ENCODE measurements at places on chromosomes 4 and X.

DNA sequence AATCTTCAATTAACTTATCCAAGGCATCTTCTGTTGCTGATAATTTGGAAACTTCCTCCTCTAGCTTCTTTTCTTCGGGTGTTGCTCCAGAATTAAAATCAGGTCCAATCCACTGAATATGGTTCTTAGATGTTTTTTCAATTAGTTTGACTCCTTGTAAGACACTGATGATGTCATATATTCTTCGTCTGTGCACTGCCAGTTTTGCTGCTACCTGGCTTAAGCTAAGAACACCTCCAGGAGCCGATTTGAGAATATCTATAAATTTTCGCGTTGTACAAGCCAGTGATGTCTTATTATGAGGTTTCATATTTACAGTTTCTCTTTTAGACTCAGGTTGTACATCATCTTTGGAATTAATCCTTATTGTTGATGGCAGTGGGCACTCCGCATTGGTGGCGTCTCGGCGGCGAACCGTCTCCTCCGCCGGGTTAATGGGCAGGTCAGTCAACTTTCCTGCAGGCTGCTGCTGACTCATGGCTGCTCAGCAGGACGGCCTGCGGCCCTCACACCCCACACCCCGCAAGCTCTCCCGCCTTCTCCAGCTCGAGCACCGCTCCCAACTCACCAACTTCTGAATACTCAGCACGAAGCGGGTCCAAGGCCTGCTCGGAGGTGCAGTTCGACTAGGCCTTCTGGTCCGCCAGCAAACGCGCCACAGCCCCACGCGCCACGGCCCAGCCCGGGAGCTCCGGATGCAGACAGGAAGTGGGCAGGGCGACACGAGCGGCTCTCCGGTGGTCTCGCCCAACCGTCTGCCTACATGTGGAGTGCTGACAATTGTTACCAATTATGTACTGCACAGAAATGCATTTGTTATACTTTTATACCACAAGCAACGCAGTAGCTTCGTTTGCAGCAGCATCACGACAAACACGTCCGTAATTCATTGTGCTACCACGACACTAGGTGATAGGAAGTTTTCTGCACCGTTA is 49.2 kb upstream of the FHL1 start:
- DNase-seq: no peak

DNA sequence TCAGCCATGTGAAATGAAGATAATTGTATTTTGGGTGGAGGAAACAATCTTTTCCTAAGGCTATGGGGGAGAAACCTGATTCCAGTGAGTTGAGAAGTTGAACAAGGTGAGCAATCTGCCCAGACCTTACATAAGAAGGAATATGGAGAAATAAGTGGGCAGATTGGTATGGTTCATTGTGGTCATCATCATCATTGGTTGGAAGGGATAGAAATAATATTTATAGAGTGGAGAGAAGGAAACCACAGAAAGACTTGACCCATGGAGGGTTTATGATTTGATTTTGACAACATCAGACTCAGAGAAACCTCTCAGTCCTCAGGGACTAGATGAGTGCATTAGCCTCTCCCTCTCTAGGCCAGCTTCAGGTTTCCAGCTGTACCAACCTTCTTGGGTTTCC is 177.9 kb upstream of the NEIL3 start:
- no peak for DNase-seq

DNA sequence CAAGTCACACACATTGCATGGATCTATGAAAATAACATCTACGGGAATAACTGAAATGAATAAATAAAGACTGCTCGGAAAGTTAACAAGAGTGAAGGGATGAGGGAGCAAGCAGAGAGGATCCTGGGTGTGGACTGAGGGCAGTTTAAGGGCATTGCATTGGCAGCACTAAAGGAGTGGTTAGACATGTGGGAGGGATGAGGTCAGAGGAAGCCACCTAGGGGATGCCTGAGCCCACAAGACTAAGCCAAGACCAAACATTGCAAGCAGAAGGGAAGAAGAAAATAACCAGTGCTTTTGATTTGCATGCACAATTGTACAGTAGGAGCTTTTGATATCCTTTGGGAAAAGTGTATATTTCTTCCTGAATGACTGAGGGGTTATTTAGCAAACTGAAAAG is 106.1 kb downstream of the MSL3 start:
- DNase-seq: peak; percentile 26

DNA sequence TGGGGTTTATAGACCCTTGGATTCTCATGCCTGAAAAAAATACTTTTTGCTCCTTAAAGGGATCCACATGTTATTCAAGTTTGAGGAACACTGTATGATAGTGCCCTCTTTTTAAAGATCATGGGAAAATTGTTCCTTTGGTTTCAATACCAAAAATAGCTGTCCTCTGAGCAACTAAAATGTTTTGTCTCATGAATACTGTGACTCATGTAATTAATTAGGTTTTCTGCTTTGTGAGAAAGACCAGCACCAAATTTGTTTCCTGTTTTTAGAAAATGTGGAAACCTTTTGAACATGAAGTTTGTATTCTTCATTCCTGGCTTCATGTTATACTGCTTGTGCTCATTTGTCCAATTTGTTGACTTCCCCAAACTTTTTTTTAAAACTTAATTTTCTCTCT is 127.6 kb upstream of the SH3RF1 start:
- no peak for DNase-seq

DNA sequence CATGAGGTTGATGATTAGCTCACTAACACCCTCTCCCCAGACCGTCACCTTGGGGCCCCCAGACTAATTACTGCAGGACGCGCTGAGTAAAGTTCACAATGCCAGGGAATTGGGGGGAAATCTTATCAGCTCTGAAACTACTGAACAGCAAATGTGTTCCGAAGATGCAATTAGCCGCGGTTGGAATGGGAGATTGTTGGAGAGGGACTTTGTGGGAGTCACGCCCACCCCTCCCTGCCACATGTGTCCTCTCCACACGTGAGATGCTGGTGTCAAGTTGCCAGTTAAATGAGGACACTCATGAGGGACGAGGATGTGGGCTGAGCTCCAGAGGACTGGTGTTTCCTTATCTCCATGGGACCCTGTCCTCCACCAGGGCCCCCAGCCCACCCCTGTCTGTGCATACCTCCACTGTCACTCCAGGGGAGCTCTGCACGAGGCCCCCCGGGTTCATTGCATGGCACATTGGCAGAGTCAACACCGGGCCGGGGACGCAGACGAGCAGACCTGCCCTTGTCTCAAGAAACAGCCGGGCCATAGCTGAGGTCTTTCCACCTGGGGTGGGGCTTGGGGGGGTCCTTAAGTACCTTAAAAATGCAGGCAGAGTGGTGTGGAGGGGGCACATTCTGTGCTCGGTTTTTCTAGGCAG is 175.4 kb upstream of the PSAPL1 start:
- DNase-seq: no peak

- DNase-seq: peak; percentile 68
Measured at GRCh38 chrX:19673375-19674040, 158.2 kb upstream of the MAP3K15 start.

DNA sequence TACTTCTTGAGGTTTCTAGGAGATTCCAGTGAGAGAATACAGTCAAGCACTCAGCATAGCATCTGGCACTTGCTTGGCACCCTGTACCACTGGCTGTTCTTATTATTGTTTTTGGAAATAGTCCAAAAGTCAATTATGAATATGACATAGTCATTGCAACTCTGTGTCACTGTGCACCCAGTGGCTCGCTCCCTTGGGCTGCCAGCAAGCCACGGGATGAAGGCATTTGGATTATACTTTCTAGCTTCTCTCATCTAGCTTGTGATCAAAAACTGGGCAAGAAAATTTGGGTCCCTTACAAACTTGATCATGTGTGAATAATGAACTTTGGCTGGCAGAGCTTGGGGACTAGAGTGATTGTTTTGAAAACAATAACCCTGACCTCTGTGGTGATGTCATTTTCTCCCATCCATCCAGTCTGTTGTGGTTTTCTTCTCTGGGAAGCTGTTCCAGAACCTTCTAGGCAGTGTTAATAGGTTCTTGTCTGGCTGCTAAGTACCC is 32.7 kb upstream of the LIMCH1 start:
- no peak for DNase-seq

GRCh38 chr4:116016201-116016600 is 902.8 kb upstream of the NDST4 start:
- no peak for DNase-seq

DNA sequence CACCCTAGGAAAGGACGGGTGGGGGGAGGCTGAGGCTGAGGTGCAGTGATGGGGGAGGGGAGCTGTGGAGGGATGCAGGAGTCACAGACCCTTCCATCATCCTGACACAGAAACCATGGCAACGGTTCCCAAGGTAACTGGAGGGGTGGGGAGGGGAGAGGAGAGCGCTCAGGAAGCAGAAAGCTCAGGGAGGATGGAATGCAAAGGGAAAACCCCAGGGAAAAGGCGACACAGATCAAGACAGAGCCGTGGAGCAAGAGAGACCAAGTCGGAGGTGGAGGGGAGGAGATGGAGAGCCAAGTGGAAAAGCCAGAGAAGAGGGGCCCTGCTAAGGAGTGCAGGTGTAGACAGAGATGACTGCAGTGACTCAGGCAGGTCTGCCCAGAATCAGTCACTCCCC is 14.5 kb downstream of the L1CAM start:
- DNase-seq: no peak

DNA sequence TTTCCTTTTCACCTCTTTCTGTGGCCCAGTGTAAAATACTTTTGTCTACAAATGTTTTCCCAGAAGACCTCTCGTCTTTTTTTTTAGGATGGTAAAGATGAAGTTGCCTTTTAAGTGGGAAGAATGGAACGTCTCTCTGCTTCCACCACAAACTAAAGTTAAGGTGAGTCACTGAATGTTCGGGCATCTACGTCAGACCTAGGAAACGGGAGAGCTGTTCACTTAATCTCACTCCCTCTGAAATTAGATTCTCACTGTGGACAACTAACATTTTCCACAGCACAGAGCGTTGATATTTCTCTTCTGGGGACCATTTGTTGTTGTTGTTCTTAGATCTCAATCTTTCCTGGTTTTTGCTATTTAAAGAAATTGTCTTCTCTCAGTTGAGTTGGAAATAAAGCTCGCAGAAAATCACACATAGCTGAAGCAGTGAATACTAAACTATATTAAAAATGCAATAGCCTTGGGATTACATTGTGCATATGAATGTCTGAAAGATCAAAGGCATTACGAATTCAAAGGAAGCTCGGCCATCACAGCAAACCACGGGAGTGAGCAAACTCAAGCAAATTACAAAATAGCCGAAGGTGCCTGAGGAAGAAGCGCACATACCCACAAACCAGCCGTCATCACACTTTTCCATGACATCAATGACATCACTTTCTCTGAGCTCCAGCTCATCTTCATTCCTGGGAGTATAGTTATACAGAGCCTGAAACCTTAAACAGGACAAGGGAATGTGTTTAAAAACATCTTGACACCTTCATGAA is 53.9 kb upstream of the PDLIM3 start:
- no peak for DNase-seq

GRCh38 chr4:94595880-94596483 is 144.2 kb downstream of the PDLIM5 start:
- no peak for DNase-seq

- DNase-seq: no peak
Measured at GRCh38 chr4:5435201-5435600, 273.2 kb downstream of the EVC2 start.

DNA sequence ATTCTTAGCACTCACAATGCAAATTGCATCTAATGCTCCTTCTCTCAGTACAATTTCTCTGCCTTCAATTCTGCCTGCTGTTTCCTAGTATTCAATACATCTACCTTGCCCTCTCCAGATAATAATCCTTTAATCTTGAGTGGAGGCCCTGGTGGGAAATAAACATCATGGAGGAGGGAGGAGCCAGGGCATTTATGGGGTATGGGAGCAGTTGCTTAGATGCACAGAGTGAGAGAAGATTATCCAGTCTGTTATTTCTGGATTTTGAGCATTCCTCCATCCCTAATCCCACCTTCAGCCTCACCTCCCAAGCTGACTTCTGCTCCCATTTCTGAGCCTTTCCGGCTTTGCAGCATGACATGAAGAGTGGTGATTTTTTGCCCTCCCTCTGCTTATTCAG is 127.9 kb upstream of the PPP3CA start:
- no peak for DNase-seq

DNA sequence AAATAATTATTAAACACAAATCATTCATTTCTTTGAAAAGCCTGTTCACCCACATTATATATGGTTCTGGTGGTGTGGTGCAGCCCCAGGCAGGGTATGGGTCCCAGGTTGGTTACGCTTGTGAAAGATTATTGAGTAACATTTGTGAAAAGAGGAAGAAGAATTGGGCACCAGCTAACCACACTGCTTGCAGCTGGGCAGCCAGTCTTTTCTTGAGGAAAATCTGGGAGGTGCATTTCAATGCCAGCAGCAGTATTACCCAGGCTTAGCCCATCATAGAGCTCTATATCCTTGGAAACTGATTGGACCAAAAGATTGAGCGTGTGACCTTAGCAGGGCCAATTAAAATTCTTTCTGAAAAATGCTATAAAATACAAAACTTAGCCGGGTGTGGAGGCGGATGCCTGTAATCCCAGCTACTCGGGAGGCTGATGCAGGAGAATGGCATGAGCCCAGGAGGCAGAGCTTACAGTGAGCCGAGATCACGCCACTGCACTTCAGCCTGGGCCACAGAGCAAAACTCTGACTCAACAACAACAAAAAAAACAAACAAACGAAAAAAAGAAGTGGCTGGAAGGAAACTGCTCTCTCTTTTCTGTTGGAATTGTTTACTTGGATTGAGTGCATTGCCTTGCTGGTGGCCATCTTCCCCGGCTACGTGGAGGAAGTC is 9.7 kb upstream of the PLAC8 start:
- DNase-seq: no peak

GRCh38 chrX:38890963-38891362 is 89.7 kb downstream of the MID1IP1 start:
- no peak for DNase-seq

- DNase-seq: no peak
Measured at GRCh38 chr4:47493238-47494123, 8.4 kb downstream of the ATP10D start.

GRCh38 chr4:951594-952468 is 19.6 kb downstream of the TMEM175 start:
- DNase-seq: peak; percentile 21

GRCh38 chr4:150888625-150889024 is 126.5 kb downstream of the LRBA start:
- DNase-seq: no peak

DNA sequence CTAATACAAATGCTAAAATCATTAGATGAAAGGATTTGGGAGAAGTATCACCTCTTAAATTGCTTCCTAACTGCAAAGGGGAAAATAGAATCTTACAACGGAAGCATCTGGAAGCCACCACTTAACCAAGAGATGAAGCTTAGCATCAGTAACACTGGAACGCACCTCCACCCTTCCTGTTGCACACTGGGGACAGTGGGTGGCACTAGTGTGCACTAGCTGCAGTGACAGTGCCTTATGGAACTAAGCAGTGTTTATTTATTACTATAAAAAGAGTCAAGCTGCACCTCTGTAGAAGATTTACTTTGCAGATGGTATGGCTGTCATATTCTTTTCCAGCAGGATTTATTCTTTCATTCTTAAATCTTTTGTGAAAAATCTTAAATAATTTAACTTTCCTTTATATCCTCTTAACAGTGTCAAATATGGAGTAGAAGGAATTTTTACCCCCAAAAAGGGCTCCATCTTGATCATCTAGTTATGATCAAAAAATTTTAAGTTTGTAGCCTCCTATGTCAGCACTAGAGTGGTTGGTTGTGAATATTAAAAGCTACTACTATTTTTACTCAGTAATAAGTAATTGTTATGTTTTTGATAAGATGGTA is 76.7 kb downstream of the SCD5 start:
- no peak for DNase-seq

Measured in left hindlimb (tissue), 1 donor.